ENCODE measurements at places on chromosomes 3 and 15.

GRCh38 chr3:107521469-107522059 is 1.2 kb upstream of the BBX start:
- DNase-seq = no peak

GRCh38 chr3:23629181-23629894 is 176.4 kb upstream of the UBE2E1 start:
- peak; percentile 16 for DNase-seq

GRCh38 chr3:9276761-9277370 is 27.4 kb upstream of the SRGAP3 start:
- DNase-seq = no peak

DNA sequence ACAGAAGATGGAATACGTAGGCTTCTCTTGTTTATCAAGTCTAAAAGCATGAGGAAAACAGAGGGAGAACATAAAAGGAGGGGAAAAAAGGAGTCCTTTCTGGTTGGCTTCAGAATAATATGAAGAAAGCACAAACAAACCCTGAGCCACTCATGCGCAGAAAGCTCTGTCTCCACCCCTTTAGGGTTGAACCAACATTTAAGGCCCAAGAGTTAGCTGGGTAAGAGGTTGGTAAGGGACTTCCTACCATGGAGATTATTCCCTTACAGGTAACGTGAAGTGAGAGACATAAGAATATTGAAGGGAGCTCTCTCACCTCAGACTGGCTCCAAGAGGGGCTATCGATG is 145.3 kb downstream of the RORA start:
- peak; percentile 9 for DNase-seq

DNA sequence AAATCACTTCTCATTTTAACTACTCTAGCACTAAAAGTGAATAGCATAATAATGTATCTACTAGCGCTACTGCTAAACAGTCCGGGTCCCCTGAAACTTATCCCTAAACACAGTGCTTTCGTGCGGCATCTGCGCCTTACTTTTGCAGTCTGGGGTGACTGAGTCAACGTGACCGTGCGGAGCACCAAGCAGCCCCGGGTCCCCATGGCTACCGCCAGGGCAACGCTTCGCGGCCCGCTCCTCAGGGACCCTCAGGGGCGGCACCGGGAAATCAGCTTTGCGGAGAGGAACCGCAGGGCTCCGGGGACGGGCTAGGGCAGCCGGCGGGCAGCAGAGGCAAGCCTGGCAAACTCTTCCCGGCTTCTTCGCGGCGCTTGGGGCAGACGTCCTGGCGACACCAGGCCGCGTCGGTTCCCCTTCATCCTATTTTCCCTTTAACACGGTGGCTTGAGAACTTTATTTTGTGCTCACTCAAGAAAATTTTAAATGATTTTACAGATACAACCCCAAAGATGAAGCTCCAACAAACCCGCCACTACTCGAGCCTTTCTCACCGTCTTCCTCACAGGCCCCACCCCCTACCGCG is 757 bp upstream of the DIPK2A start:
- DNase-seq = peak; percentile 78

DNA sequence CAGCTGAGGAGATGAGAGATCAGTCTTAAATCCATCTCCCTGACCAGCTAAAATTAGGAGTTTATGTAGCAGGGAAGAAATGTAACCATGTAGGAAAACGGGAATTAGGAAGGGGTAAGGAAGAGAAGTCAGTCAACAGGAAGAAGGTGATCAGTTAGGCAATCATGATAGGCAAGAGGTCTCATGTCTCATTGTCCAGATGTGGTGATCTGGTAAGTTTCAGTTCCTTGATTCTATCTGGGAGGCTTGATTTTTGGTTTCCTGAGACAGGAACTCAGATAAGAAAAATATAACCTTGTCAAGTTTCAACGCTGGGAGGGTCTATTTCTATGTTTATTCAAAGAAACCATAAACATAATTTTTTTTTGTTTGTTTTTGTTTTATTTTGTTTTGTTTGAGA is 40.3 kb upstream of the TBC1D5 start:
- no peak for DNase-seq

- DNase-seq = no peak
These were observed 87.6 kb downstream of the RYK start for GRCh38 chr3:134163096-134163495.

GRCh38 chr3:171374661-171375285 is 85.4 kb downstream of the TNIK start:
- DNase-seq = no peak

- peak; percentile 88 for DNase-seq
These were observed 155.5 kb downstream of the FNDC3B start for GRCh38 chr3:172194702-172195406.

DNA sequence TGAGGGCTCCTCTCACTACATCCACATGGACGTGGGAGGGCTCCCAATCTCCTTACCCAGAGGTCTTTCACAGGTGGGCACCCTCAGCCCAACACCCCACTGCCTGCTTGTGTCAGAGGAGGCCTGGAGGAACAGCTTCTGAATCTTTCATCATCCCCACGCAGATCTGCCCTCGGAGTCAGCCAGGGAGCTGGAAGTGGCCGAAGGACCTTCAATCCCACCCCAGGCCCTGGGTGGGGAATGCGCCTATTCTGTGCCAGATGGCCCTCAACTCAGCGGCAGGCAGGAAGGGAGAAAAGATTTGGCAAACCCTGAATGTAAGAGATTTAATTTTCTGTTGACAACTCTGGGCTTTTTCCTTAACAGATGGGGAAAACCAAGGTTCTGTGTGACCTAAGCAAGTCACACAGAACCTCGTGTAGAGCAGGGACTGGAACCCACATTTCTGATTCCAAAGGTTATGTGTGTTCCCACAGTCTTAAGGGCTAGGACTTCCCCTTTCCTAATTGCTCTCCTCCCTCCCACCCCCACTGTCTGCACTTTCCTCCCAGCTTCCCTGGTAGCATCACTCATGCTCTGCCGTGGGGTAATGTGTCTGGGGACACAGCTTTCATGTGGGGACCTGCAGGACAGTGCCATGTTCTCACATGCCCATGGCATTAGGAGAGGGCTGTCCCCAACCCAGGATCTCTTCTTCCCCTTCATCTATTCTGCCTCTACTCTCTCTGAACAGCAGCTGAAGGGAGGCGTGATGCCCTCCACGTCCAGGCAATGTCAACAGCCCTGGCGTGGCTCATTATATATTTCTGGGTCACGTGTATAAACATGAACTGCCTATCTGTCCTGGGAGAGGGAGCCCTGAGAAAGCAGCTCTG is 98.1 kb downstream of the SEMA5B start:
- DNase-seq = peak; percentile 19

DNA sequence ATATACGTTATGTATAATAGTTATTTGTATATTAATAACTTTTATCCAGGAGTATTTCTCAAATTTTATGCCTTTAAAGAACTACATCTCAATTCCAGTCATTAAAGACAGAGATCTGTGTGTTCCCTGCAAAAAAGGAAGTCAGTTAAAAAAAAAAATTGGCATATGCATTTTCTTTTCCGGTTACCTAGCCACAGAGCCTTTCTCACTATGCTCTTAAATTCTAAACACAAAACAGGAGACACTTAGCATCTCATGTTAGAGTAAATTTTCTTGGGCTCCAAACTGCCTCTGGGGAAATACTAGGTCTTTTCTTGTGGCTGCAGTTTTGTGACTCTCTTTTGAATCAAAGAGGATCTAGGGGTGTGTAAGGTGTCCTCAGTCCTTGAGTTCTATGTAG is 105.9 kb downstream of the KCNH8 start:
- no peak for DNase-seq

GRCh38 chr15:47404877-47405276 is 312.4 kb upstream of the SEMA6D start:
- peak; percentile 54 for DNase-seq

GRCh38 chr15:59205839-59206622 is 612 bp upstream of the LDHAL6B start:
- no peak for DNase-seq

GRCh38 chr15:64774629-64775493 is 528 bp downstream of the RBPMS2 start:
- peak; percentile 61 for DNase-seq

- DNase-seq = no peak
These were observed 10.9 kb downstream of the ZBTB47 start for GRCh38 chr3:42664438-42664803.

GRCh38 chr3:42023380-42023779 is 61.5 kb upstream of the ULK4 start:
- no peak for DNase-seq

DNA sequence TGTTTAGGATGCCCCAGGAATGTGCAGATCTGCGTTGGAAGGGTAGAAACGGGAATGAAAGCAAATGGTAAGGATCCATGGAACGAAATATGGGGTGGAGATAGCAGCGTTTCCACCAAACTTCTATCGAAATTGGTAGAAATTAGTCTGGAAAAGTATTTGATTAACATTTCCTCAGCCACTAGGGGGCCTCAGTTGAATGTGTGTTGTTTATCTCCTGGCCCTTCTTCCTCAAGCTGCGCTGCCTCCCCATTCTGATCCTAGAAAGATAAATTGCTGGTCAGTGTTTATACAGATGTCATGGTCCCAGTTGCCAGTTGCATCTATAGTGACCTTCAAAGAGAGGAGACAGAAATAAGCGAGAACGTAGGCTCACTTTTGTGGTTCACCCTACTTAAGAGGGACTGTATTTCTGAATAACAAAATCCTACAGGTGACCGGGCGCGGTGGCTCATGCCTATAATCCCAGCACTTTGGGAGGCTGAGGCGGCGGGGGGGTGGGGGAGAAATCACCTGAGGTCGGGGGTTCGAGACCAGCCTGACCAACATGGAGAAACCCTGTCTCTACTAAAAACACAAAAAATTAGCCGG is 457.1 kb downstream of the SQOR start:
- DNase-seq = peak; percentile 84

- no peak for DNase-seq
These were observed 15.8 kb downstream of the EFCAB12 start for GRCh38 chr3:129412542-129413198.

- DNase-seq = no peak
These were observed 871.1 kb downstream of the PDCD6IP start for GRCh38 chr3:34669490-34669889.

GRCh38 chr3:195806211-195806915 is 5.4 kb downstream of the MUC4 start:
- DNase-seq = no peak

GRCh38 chr3:159186581-159186980 is 384.7 kb downstream of the MFSD1 start:
- DNase-seq = no peak

DNA sequence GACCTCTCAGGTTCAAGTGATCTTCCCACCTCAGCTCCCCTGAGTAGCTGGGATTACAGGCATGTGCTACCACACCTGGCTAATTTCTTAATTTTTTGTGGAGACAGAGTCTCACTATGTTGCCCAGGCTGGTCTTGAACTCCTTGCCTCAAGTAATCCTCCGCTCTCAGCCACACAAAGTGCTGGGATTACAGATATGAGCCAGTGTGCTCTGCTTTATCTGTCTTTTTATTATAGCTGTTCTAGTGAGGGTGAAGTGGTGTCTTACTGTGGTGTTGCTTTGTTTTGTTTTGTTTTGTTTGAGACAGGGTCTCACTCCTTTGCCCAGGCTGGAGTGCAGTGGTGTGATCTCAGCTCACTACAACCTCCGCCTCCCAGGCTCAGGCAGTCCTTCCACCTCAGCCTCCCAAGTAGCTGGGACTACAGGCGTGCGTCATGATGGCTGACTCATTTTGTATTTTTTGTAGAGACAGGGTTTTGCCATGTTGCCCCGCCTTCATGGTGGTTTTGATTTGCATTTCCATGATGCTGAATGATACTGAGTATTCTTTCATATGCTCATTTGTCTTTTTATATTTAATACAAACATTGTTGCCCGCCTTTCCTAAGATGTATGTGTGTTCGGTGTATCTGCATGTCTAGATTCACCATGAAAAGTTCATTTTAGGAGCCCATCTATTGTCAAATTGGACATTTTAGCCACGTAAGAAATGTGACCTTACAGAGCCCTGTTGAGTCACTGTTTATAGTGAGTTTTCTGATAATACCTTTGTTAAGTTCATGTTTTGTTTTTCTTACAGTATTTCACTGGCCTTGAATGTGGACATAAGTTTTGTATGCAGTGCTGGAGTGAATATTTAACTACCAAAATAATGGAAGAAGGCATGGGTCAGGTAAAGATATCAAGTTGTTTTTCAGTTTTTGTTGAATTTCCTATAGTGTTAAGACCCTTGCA is 80.6 kb downstream of the ARIH1 start:
- no peak for DNase-seq

DNA sequence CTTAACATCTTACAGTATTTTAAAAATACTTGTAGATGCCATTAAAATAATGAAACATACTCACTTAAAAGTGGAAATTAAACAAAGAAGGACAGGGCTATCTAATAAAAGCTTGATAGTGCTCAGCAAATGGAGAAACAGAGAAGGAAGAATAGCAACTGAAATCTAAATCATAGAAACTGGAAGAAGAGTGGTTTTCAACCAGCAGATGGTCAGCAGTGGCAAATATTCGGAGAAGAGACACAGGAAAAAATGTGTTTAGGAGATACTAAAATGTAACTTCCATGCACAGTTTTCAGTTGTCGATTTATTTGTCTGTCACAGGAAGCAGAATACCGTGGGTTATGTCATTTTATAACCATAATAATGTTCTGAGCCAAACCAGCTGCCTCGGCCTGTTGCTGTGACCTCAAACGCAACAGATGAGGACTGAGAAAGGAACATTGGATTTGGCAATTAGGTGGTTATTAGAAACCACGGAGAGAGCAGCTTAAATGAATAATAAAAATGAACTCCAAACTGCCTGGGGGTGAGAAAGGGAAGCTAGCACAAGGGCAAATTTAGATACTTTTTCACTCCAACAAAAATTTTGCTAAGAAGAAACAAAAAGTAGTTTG is 246.6 kb upstream of the KCNMB2 start:
- DNase-seq = no peak

DNA sequence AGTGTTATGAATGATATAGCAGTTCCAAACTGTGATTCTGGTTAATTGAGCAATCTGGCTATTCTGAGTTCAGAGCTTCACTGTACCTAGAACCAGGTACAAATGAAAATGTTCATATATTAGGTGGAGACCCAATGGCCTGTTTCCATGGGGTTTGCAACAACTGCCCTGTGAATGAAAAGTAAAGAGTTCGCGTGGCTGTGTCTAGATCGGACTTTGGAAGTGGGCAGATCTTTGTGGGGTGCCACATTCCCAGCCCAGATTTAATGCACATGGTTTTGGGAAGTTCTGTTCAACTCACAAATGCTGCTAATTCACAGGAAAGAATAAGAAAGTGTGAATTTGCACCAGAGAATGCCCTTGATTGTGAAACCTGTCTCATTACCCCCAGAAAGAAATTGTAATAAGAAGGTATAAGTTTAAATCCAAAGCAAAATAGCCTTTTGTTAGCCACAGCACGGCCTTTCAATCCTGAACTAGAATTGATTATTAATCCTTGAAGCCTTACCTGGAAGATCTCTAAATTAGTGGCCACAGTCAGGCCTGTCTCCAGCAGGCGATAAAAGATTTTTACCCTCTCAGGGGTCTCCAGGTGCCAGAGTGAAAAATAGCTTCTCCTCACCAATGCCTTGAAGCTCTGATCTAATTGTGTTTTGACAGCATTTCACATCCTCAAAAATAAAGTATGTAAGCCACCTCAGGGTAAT is 22.6 kb downstream of the WHAMM start:
- DNase-seq = no peak

DNA sequence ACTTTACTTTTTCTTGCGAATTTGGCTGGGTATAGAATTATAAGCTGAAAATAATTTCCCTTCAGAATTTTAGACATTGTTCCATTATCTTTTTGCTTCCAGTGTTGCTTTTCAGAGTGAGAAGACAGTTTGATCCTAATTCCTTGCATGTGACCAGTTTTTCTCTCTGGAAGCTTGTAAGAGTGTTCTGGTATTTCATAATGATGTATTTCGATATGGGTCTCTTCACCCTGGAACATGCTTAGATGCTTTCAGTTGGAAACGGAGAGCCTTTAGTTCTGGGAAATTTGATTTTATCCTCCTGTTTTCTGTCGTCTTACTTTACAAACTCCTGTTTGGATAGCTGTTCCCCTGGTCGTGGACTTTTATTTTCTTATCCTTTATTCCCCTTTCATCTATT is 13.9 kb downstream of the ALPK3 start:
- DNase-seq = no peak

Data from NCI-H69 (cell line).